Right lung (tissue), 10 donors: ENCODE measurements at places on chromosomes 2 and 18. TPM values are rescaled to one million over a fixed set of nuclear protein-coding genes. Genes with fewer than 3 reads are reported as not detected.

DNA sequence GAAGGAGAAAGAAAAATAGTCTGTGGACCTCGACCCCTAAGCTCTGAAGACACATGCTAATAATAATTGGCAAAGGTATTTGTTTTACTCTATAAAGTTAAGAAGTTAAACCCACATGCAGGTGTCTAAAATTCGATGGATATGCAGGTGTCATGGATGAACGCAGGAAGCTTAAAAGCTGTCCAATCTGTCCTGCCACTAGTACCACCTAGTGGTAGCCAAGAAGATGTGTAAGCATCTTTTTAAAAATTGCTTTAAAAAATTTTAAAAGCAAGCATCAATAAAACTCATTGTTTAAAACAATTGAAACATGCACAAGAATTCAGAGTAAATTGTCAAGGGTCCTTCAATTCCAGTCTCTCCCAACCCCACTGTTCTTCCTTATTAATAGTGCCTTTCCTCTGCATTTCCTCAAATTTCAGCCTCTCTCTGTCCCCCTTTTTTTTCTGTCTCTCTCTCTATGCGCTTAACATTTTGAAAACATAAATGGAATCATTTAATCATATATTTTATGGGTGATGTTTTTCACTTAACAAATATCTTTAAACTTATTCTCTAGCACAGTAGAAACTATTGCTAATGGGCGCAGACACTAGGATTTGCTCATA, 30.6 kb upstream of the PPP3R1 start:
- DNase-seq = no peak

GRCh38 chr2:176251928-176252327, 17.3 kb upstream of the MTX2 start:
- no peak for DNase-seq

GRCh38 chr2:104790100-104790811, 63.7 kb upstream of the POU3F3 start:
- no peak for DNase-seq

- no peak for DNase-seq
These were observed 16.4 kb upstream of the CYP1B1 start for GRCh38 chr2:38092196-38092902.

TACR1 gene
- polyA plus RNA-seq = 2.2 TPM

GRCh38 chr2:124534028-124534427, 508.9 kb downstream of the CNTNAP5 start:
- no peak for DNase-seq

GRCh38 chr2:238313289-238313990, 6.9 kb upstream of the TRAF3IP1 start:
- no peak for DNase-seq

GRCh38 chr2:17637131-17637906, 96.8 kb downstream of the VSNL1 start:
- no peak for DNase-seq

DNA sequence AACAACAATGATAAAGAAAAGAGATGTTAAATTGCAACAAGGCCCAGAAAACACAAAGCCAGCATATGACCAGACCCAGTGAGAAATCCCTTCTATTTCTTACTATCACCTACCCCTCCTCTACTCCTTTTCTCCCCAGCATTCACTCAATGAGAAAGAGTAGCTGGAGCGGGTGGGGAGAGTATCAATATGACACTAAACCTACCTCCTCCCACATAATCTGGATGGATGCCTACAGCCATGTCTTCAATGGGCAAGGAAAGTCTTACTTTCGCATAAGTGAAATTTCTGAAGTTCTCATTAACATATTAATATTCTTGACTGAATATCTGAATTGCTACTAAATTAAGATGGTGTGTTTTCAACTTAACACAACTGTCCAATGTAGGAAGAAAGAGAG, 78.2 kb downstream of the AFF3 start:
- no peak for DNase-seq

LRRTM4 gene
- 3.4 TPM for polyA plus RNA-seq

GRCh38 chr2:44777537-44777936, 164.0 kb upstream of the SIX3 start:
- DNase-seq = no peak

TPO gene
- 0.18 TPM for polyA plus RNA-seq
